Astrocyte of the spinal cord (primary cell): ENCODE measurements at places on chromosomes 11 and 22.

GRCh38 chr11:110525883-110526282 lies 96.1 kb downstream of the FDX1 start:
- peak; percentile 72 for DNase-seq

- DNase-seq = no peak
Observed at GRCh38 chr11:117200813-117201657, 1.9 kb downstream of the TAGLN start.

DNA sequence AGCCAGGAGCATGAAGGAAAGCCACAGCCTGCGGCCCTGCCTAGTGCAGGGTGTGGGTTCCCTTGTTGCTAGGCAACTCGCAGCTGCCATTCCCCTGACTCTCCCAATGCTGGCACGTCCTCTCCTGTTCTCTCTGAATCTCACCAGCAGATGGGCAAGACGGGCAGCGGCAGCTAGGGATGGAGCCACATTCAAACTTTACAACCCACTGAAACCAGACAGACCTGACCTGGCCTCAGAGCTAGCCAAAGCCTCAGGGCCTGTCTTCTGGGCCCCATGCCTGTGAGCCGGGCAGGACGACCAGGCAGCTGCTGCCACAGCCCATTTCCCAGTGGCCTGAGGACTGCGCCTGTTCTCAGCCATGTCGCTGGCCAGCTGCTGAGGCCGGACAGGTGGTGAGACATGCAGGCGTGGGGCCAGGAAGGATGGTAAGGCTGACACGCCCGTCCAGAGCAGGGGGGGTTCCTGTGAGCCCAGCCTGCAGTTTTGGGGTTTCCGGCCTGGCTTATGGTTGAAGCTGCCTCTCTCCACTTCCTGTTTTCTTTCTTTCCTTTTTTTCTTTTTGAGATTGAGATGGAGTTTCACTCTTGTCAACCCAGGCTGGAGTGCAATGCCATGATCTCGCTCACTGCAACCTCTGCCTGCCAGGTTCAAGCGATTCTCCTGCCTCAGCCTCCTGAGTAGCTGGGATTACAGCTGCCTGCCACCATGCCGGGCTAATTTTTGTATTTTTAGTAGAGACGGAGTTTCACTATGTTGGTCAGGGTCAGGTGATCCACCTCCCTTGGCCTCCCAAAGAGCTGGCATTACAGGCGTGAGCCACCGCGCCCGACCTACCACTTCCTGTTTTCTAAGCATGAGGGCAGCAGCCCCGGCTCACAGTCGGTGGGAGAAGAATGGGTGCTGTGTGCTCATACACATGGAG lies 4.1 kb downstream of the SUN2 start:
- DNase-seq = peak; percentile 37

- no peak for DNase-seq
Observed at GRCh38 chr11:5910540-5910939, 17.5 kb downstream of the OR52E5 start.

- peak; percentile 91 for DNase-seq
Observed at GRCh38 chr11:122137078-122137793, 21.2 kb upstream of the BLID start.

- DNase-seq = no peak
Observed at GRCh38 chr11:13762718-13763117, 94.2 kb downstream of the FAR1 start.
